Right forelimb (tissue), 1 donor: ENCODE measurements at places on chromosomes 13 and 19.
A peak's percentile ranks its signal among the peaks of the same experiment; 100 is the strongest.

DNA sequence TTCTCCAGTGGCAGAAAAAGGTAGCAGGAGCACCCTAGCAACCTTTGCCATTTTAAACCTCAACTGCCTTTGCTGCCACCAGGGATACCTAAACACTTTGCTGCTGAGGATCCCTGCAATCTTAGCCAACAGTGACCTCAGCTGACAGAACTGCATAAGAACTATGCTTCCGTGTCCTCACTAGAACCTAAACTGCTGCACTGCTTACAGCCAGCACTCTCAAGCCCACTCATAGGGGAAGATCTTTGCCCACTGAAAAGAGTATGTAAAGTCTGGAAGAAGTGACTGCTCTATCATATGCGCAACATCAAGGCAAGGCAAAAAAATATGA is 270.0 kb upstream of the PCDH20 start:
- peak; percentile 42 for DNase-seq

DNA sequence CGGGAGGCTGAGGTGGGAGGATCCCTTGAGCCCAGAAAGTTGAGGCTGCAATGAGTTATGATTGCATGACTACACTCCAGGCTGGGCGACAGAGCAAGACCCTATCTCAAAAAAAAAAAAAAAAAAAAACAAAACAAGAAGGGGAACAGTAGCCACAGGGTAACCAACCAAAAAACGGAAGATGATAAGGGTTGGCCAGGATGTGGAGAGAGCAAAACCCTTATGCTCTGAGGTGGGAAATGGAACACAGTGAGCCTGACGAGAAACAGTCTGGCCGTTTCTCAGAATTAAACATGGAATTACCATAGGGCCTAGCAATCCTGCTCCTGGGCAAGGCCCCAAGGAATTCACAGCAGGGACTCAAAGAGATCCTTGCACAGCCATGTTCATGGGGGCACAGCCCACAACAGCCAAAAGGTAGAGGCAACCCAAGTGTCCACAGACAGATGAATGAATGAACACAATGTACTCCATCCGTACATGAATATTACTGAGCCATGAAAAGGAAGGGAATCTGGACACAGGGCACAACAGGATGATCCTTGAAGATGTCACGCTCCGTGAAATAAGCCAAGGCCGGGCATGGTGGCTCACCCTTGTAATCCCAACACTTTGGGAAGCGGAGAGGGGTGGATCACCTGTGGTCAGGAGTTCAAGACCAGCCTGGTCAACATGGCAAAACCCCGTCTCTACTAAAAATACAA is 11.3 kb downstream of the NMRK2 start:
- no peak for DNase-seq

DNA sequence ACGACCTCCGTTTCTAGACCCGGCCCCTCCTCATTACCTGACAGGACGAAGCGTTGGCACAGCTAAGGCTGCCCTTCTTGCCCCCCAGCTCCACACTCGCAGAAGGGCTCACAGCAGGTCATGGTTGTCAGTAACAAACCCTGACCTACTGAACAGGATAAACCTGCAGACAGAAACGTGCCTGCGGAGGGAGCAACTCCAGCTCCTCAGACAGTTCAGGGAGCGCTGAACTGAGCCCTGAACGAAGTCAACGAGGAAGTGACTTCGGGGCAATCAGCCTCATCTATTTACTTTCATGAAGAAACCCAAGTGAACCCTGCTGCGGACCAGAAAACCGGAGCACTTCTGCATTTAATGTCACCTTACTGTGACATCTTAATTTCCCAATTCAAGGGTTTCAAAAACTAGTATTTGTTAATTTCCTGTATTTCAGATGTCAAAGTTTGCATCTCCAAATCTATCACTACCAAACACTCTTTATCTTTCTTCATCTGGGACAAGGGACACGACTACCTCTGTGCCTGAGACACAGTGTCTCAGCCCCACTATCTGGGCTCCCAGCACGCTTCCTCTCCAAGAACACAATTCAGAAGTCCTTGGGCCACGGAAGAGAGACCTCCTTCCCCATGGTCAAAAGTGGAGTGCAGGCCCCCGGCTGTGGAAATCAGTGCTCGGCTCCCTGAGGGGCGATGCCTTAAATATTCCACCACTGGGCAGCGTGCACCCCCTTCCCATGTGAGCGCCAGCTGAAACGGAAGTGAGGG is 40.2 kb downstream of the CARS2 start:
- DNase-seq: no peak

DNA sequence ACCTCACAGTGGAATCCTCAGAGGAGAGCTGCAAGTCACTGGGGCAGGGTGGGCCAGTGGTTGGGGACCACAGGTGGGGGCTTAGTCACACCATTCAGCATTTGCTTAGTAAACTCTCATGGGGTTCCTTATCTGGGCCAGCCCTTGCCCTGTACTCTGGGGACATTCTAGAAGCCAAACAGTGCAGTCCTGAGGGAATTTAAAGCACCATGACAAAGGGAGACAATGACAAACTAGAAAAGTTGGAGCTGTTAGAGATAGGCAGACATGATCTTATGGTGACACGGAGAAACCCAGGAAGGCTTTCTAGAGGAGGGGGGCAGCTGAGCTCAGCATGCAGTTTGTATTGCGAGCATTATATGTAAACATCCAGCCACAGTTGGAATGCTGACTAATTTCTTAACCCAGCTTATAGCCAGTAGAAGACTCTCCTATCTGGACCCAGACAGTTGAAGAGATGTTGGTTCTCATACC is 87.6 kb downstream of the ZNF429 start:
- no peak for DNase-seq

- DNase-seq: no peak
Observed at GRCh38 chr19:2274931-2275535, 6.9 kb downstream of the PEAK3 start.

- DNase-seq: no peak
Observed at GRCh38 chr13:90402613-90403012, 944.9 kb upstream of the MIR17HG start.

GRCh38 chr13:36108342-36108741 is 22.8 kb downstream of the DCLK1 start:
- no peak for DNase-seq

- no peak for DNase-seq
Observed at GRCh38 chr19:6288737-6289136, 9.0 kb upstream of the MLLT1 start.

GRCh38 chr19:54188215-54188871 is 1.0 kb downstream of the MBOAT7 start:
- DNase-seq: no peak

GRCh38 chr19:33734913-33735312 is 61.8 kb upstream of the KCTD15 start:
- no peak for DNase-seq

DNA sequence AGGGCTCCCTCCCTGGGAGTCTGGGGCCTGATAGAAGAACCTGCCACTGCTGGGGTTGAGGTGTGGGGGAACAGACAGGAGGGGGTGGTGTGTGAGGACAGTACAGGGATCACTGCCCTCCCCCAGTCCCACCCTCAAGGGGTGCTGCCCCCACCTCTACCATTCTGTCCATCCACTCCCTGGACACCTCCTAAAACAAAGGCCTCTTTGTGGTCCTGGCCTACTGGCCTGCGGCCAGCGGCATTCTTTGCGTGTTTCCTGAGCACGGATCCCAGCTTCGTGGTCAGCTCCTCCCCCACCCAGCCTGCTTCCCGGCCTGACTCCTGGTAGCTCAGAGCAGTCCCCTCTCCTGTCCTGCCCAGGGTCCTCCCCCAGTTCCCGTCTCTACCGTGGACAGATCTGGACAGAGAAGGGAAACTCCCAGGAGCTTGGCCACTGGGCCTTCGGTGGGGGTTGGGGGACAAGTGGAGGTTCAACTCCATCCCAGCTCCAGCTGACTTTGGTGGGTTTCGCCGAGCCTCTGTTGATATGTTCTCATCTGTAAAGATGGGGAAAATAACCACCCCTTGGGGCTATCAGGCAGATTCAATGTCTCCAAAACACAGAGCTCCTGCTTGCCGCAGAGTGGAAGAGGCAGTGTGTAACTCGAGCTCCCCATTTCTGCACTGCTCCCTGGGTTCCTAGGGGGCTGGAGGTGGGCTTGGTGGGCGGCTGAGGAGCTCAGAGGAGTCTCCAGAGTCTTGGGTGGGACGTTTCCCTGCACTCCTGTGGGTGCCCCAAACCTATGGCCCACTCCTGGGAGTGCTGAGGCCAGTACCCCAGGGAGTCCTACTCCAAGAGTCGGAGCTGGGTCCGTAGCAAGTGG is 48.7 kb downstream of the LYL1 start:
- peak; percentile 88 for DNase-seq

DNA sequence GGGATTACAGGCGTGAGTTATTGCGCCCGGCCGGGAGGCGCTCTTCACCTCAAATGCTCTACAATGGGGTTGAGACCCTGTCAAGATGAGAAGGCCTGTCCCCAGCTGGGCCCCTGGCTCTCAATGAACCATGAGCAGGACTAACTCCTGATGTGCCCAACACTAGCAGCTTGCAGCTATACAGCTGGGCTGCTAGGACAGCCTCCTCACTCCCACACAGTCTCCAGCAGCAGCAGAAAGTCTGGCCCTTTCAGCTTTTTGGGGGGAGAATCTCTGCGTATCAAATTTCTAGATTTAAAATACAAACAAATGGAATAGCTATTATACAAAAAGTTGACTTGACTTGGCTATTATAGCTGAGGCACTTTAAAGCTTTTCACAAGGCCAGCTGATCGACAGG is 30.2 kb downstream of the TMTC4 start:
- DNase-seq: no peak

GRCh38 chr19:8611877-8612806 is 1.6 kb upstream of the ADAMTS10 start:
- DNase-seq: peak; percentile 72

DNA sequence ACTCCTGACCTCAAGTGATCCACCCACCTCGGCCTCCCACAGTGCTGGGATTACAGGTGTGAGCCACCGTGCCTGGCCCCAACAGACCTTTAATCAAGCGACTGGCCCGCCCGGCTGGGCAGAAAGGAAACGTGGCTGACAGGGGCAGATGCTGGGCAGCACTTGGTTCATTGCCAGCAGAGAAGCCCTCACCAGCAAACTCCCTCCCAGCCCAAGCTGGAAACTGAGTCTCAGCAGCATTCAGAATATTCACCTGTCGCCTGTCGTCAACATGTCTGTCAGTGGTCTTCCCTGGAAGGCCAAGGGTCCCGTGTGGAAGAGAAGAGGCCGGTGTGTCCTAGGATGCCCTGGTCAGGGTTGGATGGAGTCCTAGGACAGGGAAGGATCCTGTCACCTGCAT is 245.0 kb downstream of the TEX29 start:
- no peak for DNase-seq

- no peak for DNase-seq
Observed at GRCh38 chr13:27622102-27622820, 569 bp downstream of the POLR1D start.

- no peak for DNase-seq
Observed at GRCh38 chr19:29690842-29691241, 24.2 kb downstream of the C19orf12 start.

DNA sequence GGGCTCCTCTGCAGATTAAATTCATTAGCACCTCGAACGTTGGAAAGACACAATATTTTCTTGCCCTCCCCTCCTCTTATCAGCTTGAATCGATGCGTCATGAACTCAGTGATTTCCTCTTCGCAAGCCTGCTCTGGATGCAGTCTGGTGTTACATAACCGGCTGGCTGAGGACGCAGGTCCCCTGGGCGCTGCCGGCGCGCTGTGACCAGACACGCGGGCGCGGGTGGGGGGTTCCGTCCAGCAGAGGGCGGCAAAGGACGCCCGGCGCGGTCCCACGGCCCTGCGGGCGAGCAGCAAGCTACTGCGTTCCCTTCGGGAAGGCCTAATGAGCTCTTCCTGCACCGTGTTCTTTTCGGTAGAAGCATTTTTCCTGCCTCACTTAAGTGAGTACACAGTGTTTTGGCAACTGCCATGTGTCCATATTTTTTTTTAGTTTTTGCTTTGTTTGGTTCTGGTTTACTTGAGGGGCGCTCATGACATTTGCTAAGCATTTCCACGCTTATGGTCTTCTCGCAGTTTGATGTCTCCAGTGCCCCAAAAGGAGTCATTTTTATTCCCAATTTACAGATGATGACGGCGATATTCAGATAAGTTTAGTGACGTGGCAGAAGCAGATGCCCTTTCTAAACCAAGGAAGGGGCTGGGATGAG is 112.2 kb upstream of the MBNL2 start:
- peak; percentile 93 for DNase-seq

DNA sequence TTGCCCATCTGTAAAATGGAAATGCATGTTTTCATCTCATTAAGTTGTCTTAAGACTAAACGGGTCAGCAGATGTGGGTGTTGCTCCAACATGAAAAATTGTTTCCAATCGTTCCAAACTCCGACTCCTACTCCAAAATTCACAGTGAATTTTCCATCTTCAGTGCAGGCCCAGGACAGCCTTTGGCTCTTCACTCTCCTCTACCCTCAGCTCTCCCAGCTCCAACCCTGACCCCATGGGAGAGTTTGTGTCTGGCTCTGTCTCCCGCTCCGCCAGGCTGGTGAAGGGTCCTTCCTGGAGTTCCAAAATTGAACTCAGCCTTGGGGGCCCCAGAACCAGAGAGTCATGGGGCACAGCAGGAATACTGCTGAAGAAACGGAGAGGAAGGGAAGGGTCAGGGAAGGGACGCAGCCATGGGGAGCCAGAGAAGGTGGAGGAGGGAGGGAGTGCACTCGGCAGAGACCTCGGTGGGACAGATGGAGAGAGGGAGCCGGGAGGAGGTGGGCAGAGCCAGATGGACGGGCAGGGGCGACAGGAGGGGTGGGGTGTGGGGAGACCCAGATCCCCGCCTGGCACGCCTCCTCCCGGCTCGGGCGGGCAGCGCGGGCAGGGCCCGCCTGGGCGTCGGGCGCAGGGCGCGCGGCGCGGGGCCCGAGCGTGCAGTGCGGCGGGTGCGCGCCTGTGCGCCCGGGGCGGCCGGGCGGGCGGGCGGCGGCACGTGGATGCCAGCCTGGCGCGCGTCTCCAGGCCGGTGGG is 45.6 kb downstream of the CELF5 start:
- DNase-seq: no peak

DNA sequence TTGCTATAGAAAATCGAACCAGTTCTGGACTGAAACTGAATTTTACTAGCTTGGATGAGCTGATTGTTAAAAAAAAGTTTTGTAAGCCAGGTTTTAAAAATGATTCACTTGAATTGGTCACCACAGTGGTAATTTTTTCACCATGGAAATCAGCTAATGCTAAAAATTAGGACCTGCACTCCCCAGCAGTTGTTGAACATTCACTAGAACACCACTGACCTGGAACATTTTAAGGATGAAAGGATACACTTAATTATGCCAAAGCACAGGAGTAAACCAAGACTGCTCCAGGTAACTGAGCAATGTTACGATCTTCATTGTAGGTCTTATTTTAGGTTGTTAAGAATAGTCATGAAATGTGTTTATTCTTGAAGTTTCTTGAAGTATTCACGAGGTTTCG is 1342.6 kb upstream of the SPRY2 start:
- no peak for DNase-seq

DNA sequence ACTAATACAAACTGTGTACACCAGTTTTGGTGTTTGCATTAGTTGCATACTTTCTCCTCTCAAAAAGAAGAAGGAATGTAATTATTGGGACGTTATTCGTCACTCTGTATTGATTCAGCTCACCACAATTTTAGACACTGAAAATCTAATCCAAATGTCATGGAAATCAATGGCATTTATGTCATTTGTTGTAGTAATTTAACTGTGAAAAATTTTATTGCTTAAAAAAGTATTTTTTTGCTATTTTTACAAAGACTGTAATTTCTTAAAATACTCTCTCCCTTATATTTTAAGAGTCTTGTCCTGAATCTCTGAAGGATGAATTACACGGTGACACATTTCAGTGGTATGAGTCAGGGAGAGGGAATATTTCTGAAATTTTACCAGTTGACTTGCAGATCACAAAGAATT is 2117.6 kb downstream of the PCDH9 start:
- no peak for DNase-seq
